ENCODE measurements at places on chromosomes 2 and 18.

DNA sequence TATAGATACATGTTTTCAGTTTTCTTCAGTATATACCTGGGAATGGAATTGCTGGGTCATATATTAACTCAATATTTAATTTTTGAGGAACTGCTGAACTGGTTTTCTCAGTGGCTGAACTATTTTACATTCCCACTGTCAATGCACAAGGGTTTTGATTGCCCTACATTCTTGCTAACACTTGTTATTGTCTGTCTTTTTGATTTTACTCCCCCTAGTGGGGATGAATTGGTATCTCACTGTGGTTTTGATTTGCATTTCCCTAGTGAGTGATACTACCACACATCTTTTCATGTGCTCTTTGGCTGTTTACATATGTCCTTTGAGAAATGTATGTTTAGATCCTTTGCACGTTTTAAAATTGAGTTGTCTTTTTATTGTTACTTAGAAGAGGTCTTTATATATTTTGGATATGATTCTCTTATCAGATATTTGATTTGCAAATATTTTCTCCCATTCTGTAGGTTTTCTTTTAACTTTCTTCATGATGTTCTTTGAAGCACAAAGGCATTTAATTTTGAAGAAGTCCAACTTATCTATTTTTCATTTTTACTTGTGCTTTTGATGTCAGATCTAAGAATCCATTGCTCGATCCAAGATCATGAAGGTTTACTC lies 36.2 kb downstream of the ASB1 start:
- no peak for DNase-seq

DNA sequence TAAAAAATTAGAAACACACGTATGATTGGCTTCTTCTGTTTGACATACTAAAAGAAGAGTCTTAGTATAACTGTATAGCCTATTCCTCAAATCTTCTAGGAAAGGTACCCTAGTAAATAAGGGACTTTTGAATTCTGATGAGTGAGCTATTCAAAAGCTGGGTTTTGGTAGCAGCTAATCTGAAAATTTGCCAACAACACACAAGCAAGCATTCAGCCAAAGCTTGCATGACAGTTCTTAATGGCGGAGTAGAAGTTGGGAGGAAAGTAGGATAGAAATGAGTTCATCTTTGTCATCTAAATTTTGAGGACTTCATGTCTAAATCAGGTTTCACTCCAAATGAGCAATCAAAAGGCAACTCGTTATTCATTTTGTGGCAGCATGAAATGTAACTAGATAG lies 813.0 kb downstream of the MBD2 start:
- DNase-seq = no peak

GRCh38 chr2:72081451-72081850 lies 66.2 kb downstream of the CYP26B1 start:
- no peak for DNase-seq

DNA sequence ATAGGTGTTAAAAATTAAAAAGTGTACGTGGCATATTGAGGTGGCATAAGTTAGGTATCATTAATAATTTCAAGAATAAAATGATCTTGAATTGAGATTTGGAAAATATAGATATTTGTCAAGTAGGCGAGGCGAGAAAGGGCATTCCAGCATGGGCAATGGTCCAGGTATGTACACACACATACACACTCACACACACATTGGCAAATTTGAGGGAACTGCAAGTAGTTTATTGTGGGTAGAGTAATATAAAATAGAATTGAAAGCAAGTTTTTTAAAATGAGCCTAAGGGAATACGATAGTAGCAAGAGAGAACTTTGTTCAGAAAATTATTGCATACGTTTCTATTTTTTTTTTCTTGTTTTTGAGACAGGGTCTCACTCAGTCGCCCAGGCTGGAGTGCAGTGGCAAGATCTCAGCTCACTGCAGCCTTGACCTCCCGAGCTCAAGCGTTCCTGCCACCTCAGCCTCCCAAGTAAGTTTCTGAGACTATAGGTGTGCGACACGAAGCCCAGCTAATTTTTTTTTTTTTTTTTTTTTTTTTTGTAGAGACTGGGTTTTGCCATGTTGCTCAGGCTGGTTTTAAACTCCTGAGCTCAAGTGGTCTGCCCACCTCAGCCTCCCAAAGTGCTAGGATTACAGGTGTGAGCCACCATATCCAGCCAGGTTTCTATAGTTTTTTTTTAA lies 96.7 kb upstream of the SLC39A10 start:
- no peak for DNase-seq

- DNase-seq = no peak
Observed at GRCh38 chr18:79309614-79310358, 85.9 kb upstream of the NFATC1 start.

DNA sequence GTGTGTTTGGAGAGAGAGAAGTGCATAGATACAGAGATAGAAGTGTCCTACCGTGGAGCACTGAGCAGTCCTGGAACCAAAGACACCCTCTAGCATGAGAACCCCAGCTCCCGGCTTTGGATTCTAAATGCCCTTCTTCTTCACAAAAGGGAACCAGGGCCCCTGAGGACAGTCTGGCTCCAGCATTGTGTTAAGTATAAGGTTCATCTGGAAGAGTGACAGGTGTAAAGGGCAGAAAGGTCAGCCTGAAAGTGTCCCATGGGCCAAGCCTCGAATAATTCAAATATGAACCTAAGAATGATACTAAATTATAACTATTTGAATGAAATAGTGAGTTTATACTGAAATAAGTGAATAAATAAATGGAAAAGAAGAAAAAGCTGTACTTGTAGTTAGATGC lies 109.7 kb downstream of the SNTG2 start:
- DNase-seq = no peak

- no peak for DNase-seq
Observed at GRCh38 chr2:205717999-205718398, 35.7 kb downstream of the NRP2 start.

DNA sequence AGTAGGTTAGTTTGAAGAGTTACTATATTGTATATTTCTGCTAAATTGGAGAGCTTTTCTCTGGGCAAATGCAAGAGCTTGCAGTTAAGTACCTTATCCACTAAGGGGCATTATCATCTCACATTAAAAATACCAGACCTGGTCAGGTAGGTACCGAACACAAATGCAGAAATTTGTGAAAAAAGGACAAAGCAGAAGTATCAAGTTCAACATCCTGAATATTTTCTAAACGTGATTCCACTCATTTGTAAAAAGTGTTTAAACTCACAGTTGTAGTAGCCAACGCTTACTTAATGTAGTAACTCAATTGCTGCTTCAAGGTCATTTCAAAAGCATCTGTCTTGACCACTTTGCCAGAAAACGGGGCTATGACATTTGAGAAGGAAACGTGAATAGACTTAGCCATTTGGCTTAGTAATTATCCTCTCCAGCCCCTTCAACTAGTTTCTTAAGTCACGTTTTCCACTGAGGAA lies 52.1 kb downstream of the CYRIA start:
- DNase-seq = no peak
